ENCODE measurements at places on chromosomes 2 and 18.

DNA sequence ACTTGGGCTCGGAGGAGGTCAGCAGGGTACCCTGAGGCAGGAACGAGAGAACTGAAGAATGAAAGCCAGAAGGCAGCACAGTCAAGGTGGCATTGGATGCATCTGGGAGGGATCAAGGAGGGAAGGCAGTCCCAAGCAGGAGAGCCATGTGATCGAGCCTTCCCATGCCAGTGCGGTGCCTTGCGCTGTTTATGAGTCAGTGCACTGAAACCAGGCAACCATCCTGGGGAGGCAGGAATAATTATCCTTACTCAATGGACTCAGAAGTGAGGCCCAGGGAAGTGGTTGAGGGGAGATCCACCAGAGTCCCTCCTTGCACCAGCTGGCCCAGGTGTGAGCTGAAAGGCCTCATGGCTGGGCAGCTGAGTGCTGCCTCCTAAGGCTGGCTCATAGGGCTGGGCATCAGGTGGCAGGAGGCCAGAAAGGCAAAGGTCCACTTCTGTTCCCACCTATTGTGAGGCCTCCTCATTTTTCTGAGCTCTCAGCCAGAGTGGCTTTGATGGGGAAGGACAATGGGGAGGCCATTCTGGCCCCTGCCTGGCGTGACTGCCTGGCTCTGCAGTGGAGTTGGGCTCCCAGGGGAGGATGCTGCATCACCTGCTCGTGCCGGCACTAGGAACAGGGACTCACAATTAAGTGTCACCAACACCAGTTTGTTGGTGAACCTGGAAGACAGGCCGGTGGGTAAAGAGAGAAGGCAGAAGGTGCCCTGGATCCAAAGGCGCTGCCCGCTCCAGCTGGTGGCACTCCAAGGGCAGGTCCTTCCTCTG lies 82.3 kb downstream of the TFCP2L1 start:
- DNase-seq = no peak

GRCh38 chr2:132951008-132951714 lies 281.2 kb upstream of the LYPD1 start:
- no peak for DNase-seq

GRCh38 chr18:46260879-46261143 lies 156.6 kb downstream of the HAUS1 start:
- no peak for DNase-seq

GRCh38 chr2:75133621-75134570 lies 65.4 kb downstream of the TACR1 start:
- no peak for DNase-seq

DNA sequence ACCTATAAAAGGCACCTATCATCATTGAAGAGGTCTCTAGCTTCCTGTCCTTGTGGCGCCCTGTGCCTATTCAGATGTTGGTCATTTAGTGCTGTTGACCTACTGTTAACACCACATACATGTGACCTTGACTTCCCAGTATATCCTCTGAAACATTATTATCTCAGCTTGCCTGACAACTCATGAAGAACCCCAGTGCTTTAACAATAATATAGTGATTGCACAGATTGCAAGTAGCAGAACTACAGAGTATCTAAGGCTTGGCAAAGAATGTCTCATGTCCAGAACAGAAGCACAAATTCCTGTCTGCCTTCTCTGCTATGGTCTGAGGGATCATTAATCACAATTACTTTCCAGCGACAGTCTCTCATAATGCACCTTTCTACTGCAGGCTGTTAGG lies 165.3 kb downstream of the LCLAT1 start:
- no peak for DNase-seq

- no peak for DNase-seq
These were observed 86.9 kb downstream of the LTBP1 start for GRCh38 chr2:33033606-33034081.

GRCh38 chr2:158131483-158131912 lies 29.8 kb downstream of the UPP2 start:
- no peak for DNase-seq

GRCh38 chr18:195651-196050 lies 37.3 kb downstream of the USP14 start:
- DNase-seq = no peak

GRCh38 chr2:9590641-9591040 lies 35.0 kb upstream of the ADAM17 start:
- no peak for DNase-seq

- no peak for DNase-seq
These were observed 248.6 kb downstream of the SP3 start for GRCh38 chr2:173716458-173717052.

GRCh38 chr18:64090876-64091275 lies 58.0 kb downstream of the LINC00305 start:
- DNase-seq = no peak

DNA sequence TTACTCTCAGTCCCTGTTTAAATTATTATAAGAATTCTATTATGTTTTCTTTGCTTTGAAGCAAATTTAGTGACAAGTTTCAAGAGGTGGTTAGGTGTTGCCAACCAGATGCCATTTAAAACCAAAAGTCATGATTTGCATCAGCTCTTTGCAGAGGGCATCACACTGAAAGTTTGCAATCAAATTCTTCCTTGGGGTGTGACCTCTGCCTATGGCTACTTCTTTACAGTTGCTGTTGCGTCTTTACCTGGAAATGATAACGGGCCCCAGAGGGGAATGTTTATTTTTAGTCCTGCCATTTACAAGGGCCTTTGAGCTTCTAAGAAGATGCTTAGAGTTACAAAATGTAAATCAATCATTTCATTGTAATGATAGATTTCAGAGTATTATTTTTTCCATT lies 561.0 kb downstream of the ARHGAP15 start:
- DNase-seq = no peak

DNA sequence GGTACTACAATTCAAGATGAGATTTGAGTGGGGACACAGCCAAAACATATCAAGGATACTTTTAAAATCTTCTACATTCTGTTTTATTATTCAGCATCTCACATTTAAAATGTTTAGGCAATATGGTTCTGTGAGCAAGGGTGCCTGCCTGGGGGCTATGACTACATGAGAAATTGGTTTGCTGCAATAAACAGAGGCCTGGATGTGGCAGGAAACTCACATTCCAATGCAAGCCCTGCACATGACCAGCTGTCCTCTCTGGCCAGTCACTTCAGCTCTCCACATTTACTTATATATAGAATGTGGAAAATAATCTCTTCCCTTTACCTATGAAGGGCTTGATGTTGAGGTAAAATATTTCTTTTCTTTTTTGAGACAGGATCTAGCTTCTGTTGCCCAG lies 193.4 kb downstream of the LRRTM1 start:
- no peak for DNase-seq

- DNase-seq = no peak
These were observed 42.5 kb downstream of the LYPD1 start for GRCh38 chr2:132627536-132627935.

DNA sequence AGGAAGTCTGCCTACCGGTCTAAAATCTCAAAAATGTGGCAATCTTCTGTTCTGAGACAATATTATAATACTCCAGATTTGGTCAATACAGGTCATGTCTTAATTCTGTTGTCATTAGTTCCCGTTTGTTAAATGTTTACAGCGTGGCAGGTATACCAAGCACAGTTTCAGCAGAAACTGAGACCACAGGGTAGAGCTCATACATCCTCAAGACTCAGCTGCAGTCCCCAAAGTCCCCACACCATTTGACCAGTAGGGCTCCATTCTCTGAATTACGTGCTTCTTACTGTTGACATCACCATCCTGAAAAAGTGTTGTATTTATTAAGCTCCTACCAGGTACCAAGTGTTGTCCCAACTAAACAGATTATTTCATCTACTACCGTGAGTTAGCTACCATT lies 157.1 kb downstream of the MC4R start:
- DNase-seq = no peak

GRCh38 chr2:102356381-102356712 lies 751 bp downstream of the IL18R1 start:
- DNase-seq = no peak

GRCh38 chr18:33839452-33840211 lies 261.6 kb downstream of the ASXL3 start:
- no peak for DNase-seq

- no peak for DNase-seq
These were observed 2.1 kb downstream of the DSEL start for GRCh38 chr18:67514465-67514864.

DNA sequence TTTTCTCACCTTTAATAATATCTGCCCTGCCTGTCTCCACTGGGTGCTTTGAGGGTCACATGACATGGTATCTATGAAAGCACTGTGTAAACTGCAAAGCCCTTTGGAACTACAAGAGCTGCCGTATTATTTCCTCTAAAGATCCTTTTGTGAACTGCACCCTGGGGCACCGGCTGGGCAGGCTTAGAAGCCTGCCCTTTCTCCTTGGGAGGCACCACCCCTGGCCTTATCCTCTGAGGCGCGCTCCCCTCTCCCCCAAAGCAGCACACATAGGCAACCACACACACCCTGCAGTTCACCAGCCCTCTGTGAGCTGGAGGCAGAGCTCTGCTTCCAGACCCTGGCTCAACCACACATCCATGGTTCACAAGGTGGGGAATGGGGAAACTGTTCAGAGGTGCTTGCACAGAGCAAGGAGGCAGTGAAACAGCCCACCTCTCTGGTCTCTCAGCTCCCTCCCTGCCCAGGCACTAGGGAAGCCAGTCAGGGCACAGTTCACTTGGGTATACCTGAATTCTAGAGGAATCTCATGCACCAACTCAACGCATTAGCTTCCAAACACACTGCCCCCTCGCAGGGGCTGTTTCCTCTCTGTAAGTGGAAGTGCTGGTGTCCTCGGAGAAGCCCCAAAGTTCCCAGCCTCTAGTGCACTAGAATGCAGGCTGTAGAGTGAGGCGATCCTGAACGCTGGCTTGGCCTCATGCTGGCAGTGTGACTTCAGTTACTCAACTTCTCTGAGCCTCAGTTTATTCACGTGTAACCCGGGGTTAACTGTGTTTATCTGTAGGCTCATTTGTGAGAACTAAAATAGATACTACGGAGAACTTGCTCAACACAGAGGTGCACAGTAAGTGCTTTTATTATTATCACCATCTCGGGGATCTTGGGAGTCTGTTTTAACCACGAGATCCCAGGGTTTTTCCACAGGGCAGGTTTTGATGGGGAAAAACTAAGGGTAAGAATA lies 11.0 kb downstream of the SIGLEC15 start:
- DNase-seq = no peak

DNA sequence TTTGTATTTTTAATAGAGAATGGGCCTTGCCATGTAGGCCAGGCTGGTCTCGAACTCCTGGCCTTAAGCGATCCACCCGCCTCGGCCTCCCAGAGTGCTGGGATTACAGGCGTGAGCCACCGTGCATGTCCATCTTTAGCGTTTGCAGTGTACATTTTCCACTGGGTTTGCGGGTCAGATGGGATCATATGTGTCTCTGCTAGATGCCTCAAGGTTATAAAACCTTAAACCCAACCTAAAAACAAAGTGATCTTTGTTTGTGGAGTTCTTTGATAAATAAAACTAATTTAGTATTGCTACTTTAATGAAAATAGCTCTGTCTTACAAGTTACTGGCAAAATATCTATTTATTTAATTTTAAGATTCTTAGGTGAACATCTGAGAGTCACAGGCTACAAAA lies 13.1 kb upstream of the ALPG start:
- DNase-seq = no peak

DNA sequence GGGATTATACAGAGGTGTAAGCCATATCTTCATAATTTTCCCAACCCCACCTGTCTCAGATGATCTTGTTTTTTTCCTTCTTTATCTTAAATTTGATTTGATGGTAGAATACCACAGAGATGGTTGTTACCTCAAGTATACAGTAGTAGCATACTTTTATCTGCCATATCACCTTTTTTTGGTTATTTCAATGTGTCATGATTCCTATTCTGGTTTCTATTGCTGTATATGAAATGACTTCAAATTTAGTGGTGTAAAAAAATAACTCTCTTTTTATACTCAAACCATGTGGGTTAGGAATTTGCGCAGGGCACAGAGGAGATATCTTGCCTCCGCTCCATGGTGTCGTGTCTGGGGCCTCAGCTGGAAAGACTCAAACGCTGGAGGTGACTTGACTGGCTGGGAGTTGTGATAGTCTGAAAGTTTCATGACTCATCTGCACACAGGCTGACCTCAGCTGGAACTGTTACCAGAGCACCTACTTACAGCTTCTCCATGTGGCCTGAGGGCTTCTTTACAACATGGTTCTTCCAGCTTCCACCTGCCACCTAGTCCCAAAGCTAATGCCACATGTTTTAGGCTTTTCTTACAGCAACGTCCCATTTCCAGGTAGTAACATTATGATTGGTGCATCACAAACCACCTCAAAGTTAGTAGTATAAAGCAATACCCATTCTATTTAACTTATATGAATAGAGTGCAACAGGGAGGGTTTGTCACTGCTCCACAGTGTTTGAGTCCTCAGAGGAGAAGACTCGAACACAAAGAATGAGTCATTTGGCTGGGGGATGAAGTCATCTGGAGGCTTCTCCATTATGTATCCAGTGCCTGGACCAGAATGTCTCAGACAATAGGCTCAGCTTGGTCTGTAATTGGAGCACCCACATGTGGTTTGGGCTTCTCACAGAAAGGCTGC lies 82.3 kb upstream of the XPO1 start:
- DNase-seq = no peak

GRCh38 chr2:65508225-65508624 lies 75.8 kb upstream of the SPRED2 start:
- no peak for DNase-seq

- no peak for DNase-seq
These were observed 289.0 kb upstream of the TFPI start for GRCh38 chr2:187842978-187843847.

- no peak for DNase-seq
These were observed 70.7 kb downstream of the PMS1 start for GRCh38 chr2:189854940-189855339.

DNA sequence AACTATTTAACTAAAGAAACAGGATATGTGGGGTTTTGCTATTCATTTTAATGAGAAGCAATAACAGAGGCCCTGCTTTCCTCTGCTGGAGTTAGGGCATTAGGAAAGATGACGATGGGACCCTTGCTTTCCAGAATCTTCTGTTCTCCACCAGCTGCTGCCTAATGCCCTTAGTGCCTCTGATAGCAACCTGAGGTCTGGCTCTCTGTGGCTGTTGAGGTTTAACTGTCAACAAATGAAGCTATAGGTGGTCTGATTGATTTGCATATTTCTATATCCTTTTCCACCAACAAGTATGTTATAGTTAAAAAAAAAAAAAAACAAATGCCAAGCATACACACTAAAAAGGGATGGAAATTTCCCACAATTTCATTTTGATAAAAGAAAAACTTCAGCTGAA lies 115.1 kb upstream of the NCK2 start:
- DNase-seq = no peak

- no peak for DNase-seq
These were observed 172.0 kb downstream of the ZFP36L2 start for GRCh38 chr2:43054367-43054766.

- DNase-seq = no peak
These were observed 47.5 kb downstream of the INHBB start for GRCh38 chr2:120393456-120393855.

- no peak for DNase-seq
These were observed 50.1 kb downstream of the UBR3 start for GRCh38 chr2:169877398-169877797.

- DNase-seq = no peak
These were observed 54.2 kb upstream of the CDCA7 start for GRCh38 chr2:173300458-173300857.
